ENCODE measurements at places on chromosomes 5 and 9.

GRCh38 chr9:1929722-1930244, 85.4 kb upstream of the SMARCA2 start:
- no peak for DNase-seq

DNA sequence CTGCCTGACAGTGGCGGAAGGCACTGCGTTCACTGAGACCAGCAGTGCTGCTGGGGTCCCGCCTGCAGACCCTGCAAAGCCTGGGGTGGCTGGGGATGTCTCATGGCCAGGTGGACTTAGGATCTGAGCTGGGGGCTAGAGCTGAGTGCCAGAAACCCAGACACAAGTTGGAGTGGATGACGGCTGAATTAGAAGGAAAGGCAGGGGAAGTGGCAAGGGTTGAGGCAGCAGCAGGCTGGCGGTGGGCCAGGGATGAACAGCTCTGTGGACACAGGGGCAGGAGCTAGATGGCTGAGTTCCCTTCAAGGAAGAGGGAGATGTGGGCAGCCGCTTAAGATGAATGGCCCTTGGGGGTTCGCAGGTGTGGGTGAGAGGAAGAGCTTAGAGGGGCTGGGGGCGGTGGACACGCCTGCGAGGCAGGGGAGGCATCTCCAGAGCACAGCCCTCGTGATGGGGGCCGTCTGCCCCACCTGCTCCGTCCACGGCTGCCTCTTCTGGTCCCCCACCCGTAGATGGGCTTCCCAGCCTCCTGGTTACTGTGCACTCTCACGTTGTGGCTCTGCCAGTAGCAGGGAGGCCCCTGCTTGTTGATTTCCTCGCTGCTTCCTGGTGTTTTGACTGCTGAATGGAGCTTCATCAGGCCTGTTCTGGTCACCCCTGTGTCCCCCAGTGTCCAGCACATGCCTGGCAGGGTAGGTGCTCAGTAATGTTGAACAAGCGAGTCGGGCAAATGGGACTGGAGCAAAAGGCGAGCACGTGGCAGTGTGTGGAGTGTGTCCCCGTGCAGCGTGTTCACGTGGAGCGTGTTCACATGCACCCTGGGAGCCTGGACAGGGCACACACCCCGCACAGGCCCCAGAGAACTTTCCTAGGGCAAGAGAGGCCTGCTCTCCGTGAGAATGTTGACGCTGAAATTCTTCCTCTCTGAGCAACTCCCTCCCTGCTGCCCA, 168.2 kb downstream of the CACNA1B start:
- DNase-seq, result no peak

- peak; percentile 77 for DNase-seq
Measured at GRCh38 chr5:98772415-98773213, 849 bp upstream of the RGMB start.

DNA sequence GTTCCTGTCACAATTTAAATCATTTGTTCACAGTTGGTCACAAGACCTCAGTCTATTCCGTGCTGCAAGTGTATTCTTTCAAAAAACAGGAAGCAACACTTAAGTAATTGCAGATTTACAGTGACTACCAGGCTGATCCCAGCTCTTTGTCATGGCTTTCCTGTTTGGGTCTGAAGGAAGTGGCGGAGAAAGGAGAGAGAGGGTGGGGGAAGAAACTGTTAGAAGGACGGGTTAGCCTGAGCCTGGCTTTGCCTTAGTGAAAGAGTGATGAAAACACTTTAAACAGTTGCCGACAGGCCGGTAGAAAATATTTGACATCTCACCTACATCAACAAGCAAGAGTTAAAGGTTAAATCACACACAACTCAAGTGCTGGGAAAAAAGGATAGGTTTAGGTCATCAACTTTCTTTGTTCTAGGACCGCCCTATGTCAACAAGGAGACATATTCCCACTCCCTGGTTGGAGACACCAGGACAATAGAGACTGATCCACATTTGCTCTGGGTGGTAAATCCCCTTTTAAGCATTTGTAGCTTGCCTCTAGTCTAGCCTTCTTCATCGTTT, 102.2 kb upstream of the DAB2 start:
- DNase-seq, result no peak
